RKO (cell line): ENCODE measurements at places on chromosomes 6 and 20.

DNA sequence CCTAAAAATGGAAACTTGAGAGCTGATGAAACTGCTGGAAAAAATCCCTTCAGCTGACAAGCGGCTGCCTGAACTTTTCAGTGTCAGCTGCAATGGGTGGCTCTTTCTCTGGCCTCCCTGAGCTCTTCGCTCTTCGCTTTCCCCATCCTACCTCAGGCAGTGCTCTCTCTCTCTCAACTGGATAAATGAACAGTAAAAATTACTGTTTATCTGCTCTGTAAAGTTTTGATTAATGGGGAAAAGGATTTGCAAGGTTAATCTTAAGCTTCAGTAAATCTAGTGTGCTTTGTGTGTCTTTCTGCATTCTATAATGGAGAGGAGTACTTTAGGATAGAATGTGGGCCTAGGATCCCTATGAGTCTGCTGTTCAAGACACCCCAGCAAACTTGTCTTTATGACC lies 35.1 kb downstream of the TMEM14A start:
- no peak for DNase-seq

GRCh38 chr6:17865243-17865642 lies 122.2 kb downstream of the KIF13A start:
- no peak for DNase-seq

- DNase-seq = peak; percentile 45
These were observed 14.6 kb upstream of the CDK5RAP1 start for GRCh38 chr20:33415948-33416347.

GRCh38 chr6:115947966-115948541 lies 112.6 kb downstream of the FRK start:
- DNase-seq = no peak

DNA sequence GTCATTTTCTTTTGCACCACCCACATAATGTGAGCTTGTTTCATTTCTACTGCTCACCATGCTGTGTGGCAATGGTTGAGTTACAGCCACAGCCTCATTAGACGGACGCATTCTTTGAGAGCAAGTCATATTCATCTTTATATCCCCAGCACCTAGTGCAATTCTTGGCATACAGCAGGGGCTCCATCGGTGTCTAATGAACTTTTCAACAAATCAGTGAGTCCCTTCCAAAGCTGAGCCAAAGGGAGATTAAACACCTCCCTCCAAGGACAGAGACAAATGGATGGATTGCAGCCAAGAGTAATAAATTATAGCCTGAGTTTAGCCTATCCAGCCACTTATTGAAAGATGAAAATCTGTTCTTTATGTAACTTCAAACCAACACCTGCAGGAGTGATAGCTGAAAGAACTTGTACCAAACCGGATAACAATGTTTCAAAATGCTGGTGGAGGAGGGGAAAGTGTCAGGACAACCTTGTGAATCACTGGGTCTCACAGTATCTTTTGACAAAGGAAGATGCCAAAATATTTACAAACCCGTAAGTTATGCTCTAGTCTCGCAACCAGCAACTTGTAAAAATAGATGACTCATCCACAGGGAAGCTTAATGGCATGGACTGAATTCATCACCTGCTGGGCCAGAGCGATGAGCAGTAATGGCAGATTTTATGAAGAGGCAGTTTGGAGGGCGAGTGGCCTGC lies 139.0 kb downstream of the PXDC1 start:
- DNase-seq = peak; percentile 49

DNA sequence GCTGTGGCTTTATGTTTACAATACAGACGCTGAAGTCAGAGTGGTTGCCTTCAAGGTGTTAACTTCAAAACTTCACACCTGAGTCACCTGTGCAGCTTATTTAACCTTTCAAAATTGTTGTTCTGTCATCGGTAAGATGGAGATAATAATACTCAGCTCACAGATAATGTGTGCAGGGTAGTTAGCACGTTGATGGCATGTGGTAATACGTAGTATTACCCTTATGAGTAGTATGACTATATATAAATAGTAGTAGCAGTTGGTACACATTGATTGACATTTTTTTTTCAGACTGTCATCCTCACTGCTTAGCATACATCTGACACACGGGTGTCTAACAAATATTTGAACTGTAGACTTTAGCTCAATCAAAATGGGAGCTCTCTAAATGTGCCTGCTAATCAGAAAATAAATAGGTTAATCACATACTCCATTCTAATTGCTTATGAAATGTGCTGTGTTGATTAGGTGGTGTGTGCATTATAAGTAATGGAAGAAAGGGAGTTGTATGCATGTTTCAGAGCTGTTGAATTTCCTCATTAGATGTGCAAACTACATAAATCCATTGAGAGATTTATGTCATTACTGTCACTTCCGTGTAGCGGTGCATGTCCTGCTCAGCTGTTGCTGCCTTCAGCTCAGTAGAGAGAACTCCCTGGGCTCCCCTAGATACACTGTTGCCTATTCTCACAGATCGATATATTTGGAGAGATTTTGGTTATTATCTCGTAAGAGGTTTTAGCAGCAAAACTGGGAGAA lies 11.2 kb upstream of the MROH8 start:
- no peak for DNase-seq

DNA sequence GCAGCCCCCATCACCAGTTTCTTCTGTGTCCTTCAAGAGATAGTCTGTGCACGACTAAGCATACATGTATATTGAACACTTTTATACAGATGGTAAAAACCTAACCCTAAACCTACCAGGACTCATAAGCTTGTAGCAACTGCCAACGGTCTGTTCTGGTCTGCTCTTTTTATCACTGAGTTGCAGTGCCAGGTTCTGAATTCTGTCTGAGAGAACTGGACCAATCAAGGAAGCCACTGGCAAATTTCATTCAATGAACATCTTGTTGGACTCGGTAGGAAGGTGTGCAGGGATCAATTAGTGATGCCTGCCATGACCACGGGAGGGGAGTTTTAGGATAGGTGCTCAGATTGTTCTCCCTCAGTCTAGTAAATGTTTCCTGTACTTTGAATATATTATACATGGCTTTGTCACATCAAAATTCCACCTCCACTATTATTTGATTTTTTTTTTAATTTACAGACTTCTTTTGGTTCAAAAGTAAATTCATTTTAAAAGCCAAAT lies 146.8 kb downstream of the EYA2 start:
- no peak for DNase-seq

DNA sequence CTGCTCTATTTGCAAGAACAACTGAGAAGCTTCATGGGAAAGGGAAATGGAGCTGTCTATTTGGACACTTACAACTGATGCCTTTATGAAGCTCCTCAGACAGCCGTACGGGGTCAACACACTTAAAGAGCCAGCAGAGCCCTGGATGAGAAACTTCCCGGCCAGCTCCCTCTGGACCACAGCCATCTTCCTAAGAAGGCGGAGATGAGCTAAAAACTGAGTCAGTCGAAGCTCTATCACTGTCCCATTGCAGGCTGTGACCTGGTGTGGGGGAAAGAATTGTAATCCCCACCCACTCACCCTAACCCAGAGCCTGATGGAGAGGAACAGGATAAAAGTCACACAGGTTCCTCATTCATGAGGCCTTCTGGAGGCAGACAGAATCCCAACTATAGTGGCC lies 360.4 kb upstream of the JARID2 start:
- DNase-seq = no peak

DNA sequence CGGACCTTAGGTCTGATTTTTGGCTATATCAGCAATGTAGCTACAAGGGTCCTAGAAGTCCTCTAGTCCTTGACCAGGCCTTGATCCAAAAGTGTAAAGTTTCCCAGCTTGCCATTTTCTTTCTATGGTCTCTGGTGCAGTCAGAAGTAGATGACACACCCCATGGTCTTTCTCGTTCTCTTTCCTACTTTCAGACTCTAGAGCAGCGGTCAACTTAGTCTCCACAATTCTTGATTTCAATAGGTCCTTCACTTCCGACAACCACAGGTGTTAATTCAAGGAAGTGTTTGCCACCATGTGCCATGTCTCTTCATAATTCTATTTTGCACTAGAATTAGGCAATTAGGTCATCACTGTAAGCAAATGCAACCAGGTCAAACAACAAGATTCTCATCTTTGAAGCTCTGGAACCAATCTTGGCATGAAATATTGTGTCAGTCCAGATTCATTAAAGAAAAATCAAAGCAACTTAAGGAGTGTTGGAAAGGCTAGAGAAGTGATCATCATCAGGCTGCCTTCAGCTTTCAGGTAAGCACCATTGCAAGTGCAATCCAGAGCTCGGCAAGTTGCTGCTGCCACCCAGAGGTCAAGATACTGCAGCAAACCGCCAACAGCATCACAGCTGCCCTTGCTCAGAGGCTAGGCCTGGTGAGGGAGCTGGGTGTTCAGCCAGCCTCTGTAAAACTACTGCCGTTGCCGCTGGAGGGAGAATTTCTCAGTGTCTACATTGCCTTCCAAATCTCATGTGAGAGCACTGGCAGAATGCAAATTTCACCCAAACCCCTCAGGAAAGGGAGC lies 5.6 kb upstream of the SYNE1 start:
- peak; percentile 43 for DNase-seq

DNA sequence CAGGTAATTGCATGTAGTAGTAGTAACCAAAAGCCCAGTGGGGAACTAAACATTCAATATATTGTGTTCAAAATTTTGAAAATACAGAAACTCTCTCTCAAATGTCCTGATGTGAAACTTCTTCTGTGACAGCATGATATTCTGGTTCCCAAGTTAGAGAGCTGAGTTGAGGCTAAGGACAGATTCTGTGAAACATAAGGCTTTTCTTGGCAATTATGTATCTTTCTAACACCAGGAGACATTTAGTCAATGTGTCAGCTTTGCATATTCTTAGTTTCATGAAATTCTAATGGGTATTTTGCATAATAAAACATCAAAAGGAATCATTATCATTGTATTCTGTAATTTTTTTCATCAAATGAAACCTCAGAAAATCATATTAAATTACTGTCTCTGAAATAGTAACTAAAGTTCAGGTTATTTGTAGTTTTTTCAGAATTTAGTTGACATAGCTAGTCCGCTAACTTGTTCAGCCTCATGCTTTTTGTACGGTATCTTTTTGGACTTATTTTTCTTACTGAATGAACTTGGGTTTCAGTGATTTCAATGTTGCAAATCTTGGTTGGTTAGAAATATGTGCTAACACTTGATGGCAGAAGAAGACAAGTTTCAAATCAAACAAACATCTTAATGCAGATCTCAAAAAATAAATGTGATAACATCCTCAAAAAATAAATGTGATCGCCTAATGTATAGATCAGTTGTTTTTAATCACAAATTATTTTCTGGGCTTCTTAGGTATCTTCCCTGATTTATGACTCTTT lies 70.4 kb downstream of the AKAP7 start:
- no peak for DNase-seq

DNA sequence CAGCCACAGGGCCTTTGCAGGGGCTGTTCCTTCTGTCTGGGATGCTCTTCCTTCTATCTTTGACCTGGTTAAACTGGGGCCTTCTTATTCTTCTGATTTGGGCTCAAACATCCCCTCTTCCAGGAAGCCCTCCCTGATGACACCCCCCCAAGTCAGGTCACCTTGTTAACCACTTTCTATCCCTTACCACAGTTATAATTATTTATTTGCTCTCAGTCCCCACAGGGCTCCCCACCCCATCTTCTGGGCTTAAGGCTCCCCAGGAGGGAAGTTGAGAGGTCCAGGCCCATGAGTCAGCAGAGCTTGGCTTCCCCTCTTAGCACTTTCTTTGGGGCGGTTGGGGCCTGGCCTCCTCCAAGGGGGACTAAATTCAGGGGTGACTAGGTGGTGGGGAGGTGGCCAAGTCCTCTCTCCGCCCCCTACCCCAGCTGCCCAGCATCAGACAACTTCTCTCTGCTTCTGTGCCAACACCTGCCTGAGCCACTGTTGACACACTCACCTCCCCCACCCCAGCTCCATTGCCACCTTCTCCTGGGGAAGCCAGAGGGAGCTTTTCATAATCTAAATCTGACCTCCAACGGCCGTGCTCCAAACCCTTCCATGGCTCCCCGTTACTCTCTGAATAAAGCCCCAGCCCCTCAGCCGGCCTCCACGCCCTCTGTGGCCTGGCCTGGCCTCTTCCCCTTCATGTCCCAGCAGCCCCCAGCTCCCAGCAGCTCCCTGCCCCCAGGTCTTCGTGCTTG lies 70.0 kb downstream of the CEBPB start:
- no peak for DNase-seq

GRCh38 chr6:170289951-170290295 lies 955 bp downstream of the DLL1 start:
- DNase-seq = no peak

DNA sequence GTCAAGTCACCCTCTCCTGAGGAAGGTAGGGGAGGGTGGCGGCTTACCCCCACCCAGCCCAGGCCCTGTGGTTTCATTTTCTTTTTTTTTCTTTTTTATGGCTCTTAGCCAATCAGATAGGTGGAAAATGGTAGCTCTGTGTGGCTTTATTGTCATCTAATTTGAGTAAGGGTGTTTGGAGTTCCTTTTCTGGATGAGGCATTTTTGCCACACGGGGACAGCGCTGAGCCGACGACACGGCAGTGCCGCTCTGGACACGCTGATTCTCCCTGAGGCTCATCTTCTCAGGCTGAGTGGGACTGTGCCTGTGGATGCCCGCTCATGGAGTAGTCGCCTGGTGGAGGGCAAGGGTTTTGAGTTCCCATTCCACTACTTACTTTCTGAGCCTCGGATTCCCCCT lies 37.6 kb upstream of the ANGPT4 start:
- no peak for DNase-seq

- no peak for DNase-seq
These were observed 159.9 kb downstream of the SOX4 start for GRCh38 chr6:21753241-21754108.

DNA sequence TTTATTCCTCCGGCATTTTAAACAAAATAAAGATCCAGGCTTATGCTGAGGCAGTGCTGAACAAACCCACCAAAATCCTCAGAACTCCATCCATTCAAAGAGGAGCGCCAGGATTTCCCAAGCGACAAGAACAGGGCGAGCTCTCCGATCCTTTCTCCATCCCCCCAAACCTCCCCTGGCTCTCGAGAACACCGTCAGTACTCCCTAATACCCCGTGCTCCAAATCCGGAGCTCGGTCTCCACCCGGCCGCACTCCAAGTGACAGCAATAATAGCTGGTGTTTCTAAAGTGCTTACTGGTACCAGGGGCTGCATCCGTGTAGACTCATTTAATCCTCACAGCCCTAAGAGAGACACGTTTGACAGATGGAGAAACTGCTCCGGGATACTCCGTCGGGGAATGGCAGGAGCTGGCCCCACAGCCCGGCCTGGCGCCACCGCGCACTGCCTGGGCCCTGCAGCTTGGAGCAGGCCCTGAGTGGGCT lies 277.1 kb upstream of the QKI start:
- no peak for DNase-seq

GRCh38 chr6:79045966-79046365 lies 32.1 kb downstream of the PHIP start:
- no peak for DNase-seq

DNA sequence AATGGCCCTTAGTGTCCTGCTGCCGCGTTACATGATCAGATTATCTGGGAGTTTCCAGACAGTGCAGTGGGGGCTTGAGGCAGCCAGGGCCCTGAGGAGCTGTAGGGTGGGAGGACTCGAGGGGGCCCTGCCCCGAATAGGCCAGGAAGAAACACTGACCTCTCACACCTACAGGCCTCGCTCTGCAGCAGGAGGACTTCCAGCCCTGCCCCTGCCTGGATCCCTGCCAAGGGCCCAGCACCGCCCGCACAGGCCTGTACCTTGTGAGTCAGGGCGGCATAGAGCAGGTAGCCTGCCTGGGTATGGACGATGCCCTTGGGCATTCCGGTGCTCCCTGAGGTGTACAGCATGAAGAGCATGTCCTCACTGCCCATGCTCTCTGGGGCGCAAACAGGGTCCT lies 30.1 kb upstream of the APMAP start:
- DNase-seq = no peak

GRCh38 chr6:43579171-43579570 lies 3.2 kb downstream of the POLH start:
- DNase-seq = no peak
